T-cell (primary cell): ENCODE measurements at places on chromosomes 11 and 22. TPM values are rescaled to one million over a fixed set of nuclear protein-coding genes. Genes with fewer than 3 reads are reported as not detected.

- no peak overlapping the region for H3K27ac ChIP-seq
- DNase-seq, result no peak
- no peaks in the 10 kb centered on the region for H3K27me3 ChIP-seq
- H3K4me3 ChIP-seq, result no peak overlapping the region
- H3K4me1 ChIP-seq, result peaks cover 46% of the 10 kb centered on the region
Observed at GRCh38 chr11:504053-504993, 2.7 kb downstream of the RNH1 start.

The FAM118B gene
- total RNA-seq, result 11.2 TPM

The ACR gene
- total RNA-seq, result not detected

- H3K27ac ChIP-seq, result no peak overlapping the region
- no peaks in the 10 kb centered on the region for H3K4me1 ChIP-seq
- H3K36me3 ChIP-seq, result no peaks in the 10 kb centered on the region
- no peak for DNase-seq
Observed at GRCh38 chr11:60763692-60764369, 7.2 kb downstream of the MS4A15 start.

- H3K4me1 ChIP-seq, result no peaks in the 10 kb centered on the region
- no peak for DNase-seq
- no peaks in the 10 kb centered on the region for H3K27me3 ChIP-seq
- no peaks in the 10 kb centered on the region for H3K36me3 ChIP-seq
Observed at GRCh38 chr22:22219140-22219996, 25.2 kb upstream of the VPREB1 start.

The GUCY1A2 gene
- 0.05 TPM for total RNA-seq

- no peak overlapping the region for H3K4me3 ChIP-seq
- H3K27ac ChIP-seq, result peak overlapping the region; percentile 10
- H3K27me3 ChIP-seq, result no peaks in the 10 kb centered on the region
- DNase-seq, result no peak
- H3K4me1 ChIP-seq, result peaks cover 18% of the 10 kb centered on the region
- H3K36me3 ChIP-seq, result no peaks in the 10 kb centered on the region
Observed at GRCh38 chr22:41410311-41410751, 28.6 kb downstream of the TEF start.

The FAM83F gene
- total RNA-seq, result 0.28 TPM

GRCh38 chr11:40129266-40129665 is 1330.2 kb downstream of the LRRC4C start:
- H3K27ac ChIP-seq, result no peak overlapping the region
- no peaks in the 10 kb centered on the region for H3K36me3 ChIP-seq
- no peak overlapping the region for H3K4me3 ChIP-seq
- DNase-seq, result no peak

The MOGAT2 gene
- total RNA-seq, result not detected

DNA sequence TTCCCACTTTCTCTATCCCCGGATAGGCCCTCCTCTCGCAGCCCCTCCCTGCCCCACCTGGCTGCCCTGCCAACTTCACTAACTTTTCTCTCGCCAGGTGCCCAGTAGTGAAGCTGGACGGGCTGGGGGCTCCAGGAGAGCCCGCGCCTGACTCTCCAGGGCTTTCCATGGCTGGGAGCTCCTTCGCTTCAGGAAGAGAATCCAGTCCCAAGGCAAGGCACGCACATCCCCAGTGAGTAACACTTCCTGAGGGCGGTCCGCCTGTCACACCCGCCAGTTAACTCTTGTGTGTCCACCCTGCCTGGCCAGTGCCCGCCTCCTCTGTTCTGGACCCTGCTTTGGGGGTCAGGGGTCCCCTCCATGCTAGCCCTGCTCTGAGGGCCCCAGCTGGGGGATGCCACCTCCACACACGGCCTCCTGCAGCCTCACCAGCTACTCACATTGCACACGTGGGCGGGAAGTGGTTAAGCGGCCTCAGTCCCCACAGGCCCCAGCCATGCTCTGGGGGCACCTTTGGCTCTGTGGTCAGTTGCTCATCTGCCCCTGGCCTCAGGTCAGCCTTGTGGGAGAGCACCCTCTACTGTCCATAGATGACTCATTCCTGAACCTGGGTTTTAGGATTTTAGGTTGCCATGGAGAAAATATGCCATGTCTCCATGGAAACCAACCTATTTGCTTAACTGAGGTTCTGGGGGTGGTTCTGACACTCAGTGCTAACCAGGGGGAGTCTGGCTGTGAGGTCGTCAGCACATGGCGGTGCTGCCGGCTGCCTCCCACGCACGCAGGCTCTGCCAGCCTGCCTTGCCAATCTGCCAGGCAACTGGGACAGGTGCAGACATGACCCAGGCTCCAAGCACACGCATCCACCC is at the start of gene RIN1:
RIN1 (minus strand) TSS at position 201 of the 869 bp plus-strand sequence; CDS start at position 169, 32 bp downstream.
- H3K36me3 ChIP-seq, result peaks cover 33% of the 10 kb centered on the region
- DNase-seq, result peak; percentile 45
- peak within 1 kb of the TSS; percentile 55 for H3K4me3 ChIP-seq
- H3K4me1 ChIP-seq, result peaks cover 2% of the 10 kb centered on the region

DNA sequence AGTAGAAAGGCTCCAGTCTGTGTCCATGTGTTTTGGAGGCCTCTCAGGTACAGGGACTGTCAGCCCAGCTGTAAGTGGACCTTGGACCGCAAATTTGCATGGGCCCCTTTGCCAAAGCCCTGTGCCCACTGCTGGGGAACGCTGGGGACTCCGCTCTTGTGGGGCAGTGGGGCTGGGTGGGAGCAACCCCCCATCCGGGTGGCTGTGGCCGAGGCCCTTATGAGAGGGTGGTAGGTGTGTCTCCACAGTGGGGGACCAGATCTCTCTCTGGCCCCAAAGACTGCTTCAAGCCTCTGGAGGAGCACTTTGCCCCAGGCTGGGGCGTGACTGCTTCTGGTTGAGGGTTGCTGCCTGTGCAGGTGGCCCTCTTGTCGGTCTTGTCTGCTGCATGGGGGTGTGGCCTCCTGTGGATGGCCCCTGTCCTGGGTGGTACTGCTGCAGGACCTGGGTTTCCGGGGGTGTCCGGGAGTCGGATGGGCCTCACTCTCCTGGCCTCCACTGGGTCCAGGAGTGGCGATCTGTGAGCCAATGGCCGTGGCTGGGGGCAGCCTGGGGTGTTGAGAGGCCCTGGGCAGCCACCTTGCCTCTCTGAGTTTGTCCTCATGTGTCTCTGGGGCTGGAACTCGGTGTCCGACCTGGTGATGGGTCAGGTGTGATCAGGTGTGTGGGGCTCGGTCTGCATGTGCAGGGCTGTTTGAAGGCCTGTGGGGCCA is 15.9 kb downstream of the KCNQ1 start:
- no peak overlapping the region for H3K27ac ChIP-seq
- H3K4me3 ChIP-seq, result no peak overlapping the region
- no peaks in the 10 kb centered on the region for H3K36me3 ChIP-seq
- no peaks in the 10 kb centered on the region for H3K4me1 ChIP-seq

The OR52E8 gene
- total RNA-seq, result not detected

DNA sequence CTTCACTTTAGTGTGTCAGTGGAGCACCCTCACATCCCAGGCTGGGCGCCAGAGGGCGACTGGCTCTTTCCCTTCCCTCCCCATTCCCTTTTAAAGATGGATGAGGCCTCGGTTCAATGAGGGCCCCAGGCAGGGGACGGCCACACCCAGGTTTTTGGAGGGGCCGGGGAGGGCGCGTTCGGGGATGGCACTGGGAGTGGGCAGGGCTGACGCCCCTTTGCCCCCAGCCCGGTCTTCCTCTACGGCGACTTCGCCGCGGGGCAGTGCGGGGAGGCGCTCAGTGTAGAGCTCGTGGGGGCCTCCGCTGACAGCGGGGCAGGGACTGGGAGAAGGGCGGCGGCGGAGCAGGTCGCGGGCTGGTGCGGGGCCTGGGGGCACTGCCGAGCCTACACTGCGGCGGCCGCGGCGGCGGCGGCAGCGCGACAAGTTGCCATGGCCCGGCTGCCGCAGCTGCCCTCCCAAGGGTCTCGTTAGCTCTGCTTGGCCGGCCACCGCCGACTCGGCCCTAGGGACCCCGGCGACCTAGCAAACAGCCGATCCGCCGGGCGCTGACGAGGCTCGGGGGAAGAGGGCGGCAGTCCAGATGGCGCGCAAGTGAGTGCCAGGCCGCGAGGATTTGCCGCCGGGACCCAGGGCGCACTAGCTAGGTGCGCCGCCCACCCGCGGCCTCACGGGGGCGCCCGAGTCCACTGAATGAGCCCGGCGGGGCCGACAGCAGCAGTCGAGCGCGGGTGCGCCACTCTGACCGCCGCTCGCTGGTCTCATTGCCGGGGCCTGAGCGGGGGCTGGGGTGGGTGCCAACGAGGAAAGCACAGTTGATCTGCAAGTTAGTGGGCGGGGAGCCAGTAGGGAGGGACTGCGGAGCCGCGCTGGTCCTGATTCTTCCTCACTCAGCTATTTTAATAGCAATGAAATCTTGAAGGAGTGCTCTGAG is 92.7 kb downstream of the RRM1 start:
- no peaks in the 10 kb centered on the region for H3K4me1 ChIP-seq
- H3K4me3 ChIP-seq, result peak overlapping the region; percentile 38
- H3K27me3 ChIP-seq, result no peaks in the 10 kb centered on the region
- H3K27ac ChIP-seq, result no peak overlapping the region
- H3K36me3 ChIP-seq, result no peaks in the 10 kb centered on the region

DNA sequence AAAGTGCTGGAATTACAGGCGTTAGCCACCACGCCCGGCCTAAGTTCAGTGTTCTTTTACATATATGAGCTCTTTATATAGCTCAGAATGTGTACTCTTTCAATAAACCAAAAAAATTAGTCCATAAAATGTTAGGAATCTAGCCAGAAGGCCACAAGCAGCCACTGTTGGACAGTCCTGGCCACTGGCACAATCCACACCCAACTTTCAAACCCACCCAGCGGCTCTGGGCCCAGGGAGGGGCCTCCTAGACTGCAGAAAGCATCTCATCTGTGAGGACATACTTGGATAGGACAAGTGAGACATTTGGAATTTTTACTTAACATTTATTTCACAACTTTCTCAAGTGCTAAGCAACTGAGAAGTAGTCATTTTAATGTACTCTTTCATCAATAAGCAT is 6.4 kb downstream of the PACSIN2 start:
- no peaks in the 10 kb centered on the region for H3K36me3 ChIP-seq
- no peak overlapping the region for H3K27ac ChIP-seq
- peaks cover 3% of the 10 kb centered on the region for H3K4me1 ChIP-seq
- no peaks in the 10 kb centered on the region for H3K27me3 ChIP-seq

DNA sequence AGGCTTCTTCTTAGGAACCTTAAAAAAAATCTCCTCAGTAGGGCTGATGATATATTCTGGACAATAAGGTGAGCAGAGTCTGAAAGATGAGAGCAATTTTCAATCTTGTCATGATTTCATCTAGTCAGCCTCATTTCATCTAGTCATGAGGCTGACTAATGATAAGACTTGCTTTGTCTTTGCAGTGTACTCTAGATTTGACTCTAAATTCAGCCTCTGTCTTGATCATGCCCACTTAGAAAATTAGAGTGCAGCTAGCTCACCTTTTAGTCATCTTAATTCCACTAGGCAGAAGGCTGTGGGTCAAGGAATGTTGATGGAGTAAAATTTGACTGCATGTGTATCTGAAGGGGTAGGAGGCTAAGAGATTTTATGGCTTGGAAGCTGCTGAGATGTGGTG is 5.5 kb downstream of the EHF start:
- no peak overlapping the region for H3K4me3 ChIP-seq
- DNase-seq, result no peak
- no peak overlapping the region for H3K27ac ChIP-seq

The B4GALNT4 gene
- total RNA-seq, result 1.7 TPM

DNA sequence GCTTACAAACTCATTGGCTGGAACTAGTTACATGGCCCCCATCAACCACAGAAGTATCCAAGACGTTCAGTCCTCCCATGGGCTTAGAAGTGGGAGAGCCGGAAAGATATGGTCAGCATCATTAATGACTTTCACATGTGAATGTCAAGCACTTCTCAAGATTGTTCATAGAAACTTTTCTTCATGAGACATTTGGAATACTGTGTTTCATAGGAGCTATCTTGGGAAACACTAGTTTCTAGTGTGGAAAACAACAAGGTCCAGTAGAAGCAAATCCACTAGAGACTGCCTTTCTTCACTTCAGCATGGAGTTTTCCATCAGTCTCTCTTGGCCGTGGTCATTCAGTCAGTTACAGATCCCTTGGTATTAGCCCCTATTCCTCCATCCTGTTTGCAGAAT is 160.9 kb downstream of the C11orf91 start:
- H3K36me3 ChIP-seq, result no peaks in the 10 kb centered on the region
- H3K4me1 ChIP-seq, result no peaks in the 10 kb centered on the region
- peaks cover 21% of the 10 kb centered on the region for H3K27me3 ChIP-seq

DNA sequence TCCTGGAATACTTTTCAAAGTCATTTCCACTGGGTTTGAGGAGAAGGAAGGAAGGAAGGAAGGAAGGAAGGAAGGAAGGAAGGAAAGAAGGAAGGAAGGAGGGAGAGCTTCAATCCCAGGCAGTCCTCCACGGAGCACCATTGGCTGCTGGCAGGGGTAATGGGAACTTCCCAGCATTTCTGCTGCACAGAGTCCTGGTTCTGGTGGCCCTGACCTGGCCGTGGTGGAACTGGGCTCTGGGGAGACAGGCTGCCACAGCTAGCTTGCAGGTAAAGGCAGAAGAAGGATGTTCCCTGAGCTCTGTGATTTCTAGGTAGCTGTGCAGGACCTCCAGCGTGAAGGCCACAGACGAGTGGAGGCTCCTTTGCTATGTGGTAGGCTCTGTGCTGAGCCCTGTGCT is 10.6 kb downstream of the PKNOX2 start:
- H3K27me3 ChIP-seq, result peaks cover 64% of the 10 kb centered on the region
- H3K4me1 ChIP-seq, result no peaks in the 10 kb centered on the region
- no peak for DNase-seq
